GM06990 (cell line): ENCODE measurements at places on chromosomes 16 and 17.

DNA sequence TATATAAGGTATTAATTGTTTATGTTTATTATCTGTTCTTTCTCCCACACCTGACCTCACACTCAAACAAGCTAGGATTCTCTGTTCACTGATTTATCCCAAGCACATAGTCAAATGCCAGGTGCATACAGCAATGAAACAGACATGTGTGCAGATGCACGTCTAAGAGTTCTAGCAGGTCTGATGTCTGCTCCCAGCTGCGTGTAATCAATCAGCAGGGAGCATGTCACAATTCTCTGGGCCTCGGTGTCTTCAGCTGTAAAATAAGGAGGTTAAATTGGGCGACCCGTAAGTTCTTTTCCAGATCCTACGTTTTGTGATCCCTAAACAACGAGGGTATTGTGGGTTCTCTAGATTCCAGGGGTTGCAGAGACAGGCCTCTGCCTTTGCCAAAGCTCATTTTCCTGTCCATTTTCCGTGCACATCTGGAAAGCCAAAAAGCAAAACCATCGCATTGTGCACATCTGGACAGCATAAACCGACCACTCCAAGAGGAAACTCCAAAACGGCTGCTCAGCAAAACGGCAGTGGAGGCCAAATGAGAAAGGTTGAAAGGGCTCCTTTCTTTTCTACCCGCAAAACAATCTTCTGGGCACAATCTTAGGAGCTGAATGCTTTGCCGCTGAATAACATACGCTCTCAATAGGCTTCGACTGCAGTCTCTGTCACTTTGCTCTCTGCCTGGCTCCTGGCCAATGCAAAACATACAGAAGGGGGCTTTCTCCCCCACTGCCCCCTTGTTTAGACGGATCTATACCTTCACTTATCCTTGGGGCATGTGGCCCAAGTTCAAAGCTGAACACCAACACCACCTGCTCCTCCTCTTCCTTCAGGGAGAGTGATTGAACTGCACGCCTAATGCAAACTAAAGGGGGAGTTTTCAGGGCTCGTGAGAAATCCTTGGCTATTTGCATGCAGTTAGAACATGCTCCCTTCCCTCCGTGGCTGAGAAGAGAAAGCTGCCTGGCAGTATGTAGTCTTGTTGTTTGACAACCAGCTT is 426.3 kb downstream of the SLC39A11 start:
- no peak for DNase-seq

DNA sequence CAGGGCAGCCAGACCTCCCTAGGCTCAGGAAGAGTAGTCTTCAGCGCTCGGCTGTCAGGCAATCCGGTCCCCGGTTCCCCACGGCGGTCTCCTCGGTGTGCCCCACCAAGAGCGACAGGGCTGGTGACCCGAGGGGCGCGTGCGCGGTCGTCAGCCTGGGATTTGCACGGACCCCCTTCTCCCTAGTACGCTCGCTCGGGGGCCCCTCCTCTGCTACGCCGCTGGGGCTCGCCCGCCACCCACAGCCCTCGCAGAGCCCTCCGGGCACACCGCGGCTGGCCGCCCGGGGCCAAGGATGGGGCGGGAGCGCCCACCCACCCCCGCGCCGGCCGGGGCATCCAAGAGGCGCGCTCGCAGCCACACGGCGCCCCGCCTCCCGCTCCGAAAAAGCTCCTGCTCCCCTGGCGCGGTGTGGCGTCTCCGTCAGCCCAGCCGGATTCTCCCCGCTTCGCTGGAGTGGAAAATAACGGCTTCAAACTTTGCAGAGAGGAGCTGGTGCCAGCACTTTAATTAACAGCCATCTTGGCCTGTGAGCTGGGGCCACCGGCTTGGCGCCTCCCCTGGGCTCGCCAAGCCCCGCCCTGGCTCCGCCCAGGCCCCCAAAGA is 2.1 kb upstream of the C1QL1 start:
- DNase-seq = peak; percentile 29

DNA sequence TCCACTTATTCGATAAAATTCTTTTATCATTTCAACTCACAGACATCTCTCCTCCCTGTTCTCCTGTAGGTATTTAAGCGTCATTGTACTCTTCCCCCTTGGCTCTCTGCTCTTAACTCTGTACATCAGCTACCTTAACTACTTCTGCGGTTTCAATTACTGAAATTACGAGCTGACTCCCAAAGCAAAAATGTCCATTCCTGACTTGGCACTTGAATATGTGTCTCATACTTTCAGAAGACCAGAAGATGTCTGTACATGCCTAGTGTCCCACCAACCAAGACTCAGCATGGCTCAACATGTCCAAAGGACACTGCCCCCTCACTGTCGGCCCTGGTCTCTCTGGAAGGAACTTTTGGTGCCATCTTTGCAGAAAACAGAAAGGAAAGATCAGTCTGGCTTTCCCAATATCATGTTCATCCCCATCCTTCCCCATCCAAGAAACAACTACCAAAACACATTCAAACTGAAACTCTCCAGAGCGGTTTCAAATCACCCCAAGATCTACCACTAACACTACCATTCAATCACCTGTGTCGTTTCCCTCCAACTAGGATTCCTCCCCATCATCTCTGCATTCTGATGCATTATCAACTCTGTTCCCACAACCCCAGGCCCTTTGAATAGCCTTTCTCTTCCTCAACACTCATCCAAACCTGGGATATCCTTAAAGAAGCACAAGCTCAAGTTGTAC is 74.9 kb downstream of the ZFHX3 start:
- DNase-seq = no peak

GRCh38 chr16:25051406-25052150 is 36.4 kb upstream of the ARHGAP17 start:
- no peak for DNase-seq

- no peak for DNase-seq
These were observed 9.9 kb downstream of the GINS2 start for GRCh38 chr16:85678821-85679220.

GRCh38 chr17:39701012-39701783 is 1.3 kb downstream of the ERBB2 start:
- DNase-seq = no peak

DNA sequence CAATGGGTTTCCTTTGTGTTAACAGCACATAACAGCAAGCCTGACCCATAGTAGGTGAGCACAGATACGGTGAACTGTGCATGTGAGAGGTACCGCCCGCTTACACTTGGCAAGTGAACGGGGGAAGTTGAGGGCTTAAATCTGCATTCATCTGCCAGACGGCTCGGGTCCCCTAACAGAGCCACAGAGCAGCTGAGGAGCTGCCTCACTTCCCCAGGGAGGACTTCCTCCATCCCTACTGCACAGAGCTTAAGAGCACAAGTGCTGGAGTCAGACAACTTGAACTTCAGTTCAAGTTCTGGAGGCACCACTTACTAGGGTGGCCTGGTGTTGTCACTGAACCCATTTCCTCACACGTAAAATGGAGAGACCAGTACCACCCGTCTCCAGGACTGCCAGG is 13.4 kb downstream of the RAB5C start:
- no peak for DNase-seq

DNA sequence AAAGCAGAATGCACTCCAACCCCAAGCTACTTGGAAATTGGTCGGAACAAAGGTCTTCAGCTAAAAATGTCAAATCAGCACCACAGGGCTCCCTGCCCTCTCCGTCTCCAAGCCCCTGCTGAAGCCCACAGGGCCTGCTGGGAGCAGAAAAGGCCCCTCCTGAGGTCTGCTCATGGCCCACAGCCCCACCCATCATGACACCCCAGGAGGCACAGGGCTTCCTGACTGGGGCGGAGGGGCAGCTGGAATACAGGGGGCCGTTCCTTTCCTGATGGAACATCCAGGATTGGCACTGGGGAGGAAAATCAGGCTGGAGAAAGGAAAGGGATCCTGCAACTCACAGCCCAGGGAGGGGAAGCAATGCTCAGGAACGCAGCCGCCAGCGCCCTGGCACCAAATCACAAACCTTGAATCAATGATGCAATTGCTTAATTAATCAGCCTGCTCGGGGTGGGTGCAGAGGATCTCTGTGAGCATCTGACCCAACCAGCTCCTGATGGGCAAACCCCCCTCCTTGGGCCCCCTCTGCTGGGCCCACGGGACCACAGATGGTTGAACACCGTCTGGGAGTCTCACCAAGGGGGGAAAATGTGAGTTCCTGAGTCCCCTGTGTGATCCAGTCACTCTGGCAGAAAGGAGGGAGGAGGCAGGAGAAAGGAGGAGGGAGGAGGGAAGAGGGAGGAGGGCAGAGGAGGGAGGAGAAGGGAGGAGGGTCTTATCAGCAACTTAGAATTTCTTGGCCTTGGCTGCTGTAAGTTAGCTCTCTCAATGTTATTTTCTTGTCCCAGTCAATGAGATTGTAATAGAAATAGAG is 155.5 kb downstream of the ZNF423 start:
- DNase-seq = no peak

DNA sequence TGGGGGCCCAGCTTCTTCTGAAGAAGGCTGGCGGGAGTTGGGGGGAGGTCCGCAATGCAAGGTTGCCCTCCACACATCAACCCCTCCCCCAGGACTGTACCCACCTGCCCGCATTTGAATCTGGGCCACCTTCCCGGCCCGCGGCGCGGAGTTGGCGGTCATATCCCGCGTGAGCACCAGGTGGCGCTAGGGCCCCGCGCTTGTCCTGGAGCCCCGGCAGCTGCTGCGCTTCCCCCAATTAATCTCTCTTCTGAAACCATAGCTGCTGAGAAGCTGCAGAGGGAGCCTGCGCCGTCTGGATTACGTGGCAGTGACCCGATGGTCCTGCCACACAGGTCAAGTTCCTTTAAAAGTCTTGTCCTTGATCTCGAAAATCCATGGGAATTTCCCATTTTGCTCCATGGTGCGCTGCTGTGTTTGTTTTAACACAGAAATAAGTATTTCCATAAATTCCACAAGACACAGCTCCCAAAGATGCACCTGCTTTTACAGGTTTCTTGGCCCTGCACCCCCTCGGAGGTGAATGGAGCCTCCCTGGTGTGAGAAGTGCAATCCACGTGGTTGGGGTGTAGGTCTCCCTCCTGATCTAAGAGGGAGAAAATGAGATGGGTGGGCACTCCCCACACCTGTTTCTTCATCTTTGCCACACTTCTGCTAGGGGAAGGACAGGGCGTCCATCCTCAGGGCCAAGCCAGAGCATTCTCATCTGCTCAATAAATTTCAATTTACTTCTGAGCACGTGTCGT is 22.1 kb downstream of the COX4I1 start:
- DNase-seq = peak; percentile 84

DNA sequence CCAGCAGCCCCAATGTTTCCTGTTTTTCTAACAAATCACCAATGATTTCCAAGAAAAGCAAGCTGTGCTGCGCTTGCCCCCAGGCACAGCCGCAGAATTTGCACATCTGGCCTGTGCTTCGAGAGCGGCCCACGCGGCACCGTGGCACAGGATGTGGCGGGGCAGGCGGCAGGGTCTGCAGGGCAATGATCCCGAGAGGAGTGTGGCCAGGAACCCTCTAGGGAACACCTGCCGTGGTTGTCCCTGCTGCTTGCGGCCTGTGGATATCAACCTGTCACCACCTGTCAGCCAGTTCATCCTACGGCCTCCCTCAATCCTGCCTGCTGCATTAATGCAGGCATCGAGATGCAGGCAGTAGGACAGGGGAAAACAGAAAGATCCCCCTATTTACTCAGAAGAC is 24.0 kb downstream of the PIK3R5 start:
- peak; percentile 85 for DNase-seq

DNA sequence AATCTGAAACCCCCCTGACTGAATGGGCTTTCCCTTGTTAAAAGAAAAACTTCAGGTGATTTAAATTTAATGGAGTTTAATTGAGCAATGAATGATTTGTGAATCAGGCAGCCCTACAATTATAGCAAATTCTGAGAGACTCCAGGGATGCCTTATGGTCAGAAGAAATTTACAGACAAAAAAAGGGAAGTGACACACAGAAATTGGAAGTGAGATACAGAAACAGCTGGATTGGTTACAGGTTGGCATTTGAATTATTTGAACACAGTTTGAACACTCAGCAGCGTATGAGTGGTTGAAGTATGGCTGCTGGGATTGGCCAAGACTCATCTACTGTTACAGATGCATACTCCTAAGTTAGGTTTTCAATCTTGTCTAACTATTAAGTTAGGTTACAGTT is 19.0 kb upstream of the CPHXL start:
- no peak for DNase-seq

DNA sequence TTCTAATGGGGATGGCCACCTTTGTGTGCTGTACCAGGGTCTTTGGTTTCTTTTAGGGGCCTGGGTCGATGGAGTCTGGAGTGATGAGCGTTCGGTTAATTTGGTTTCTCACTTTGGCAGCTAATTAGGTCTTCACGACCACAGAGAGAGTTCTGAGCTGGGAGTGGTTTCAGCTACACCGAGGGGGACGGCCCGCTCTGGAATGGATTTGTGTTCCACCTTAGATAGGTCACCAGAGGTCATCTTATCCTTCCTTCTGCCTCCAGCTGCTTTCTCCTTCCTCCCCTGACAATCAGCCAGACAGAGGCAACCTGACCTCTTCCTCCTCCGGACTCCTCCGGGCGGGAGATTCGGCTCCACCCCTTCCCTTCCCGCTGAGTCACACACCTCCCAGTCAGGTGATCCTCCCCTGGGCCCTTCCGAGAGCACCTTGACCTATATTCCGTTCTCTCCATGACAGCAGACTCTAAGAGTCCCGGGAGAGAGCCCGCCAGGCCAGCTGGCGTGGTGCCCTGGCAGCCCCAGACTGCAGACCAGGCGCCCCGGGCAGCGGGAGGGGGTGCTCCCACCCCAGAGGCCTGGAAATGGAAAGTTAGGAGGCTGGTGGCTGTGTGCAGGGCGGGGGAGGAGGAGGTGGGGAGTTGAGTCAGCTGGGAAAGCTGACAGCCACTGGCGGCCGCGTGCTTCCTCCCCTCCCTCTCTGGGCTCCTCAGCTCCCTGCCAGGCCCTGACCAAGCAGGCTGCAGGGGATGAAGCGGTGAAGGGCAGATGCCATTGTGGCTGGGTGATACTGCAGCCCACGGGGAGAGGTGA is 44.7 kb downstream of the CHD9 start:
- peak; percentile 79 for DNase-seq

GRCh38 chr16:35176449-35176848 is 1717.0 kb downstream of the TP53TG3F start:
- DNase-seq = no peak

DNA sequence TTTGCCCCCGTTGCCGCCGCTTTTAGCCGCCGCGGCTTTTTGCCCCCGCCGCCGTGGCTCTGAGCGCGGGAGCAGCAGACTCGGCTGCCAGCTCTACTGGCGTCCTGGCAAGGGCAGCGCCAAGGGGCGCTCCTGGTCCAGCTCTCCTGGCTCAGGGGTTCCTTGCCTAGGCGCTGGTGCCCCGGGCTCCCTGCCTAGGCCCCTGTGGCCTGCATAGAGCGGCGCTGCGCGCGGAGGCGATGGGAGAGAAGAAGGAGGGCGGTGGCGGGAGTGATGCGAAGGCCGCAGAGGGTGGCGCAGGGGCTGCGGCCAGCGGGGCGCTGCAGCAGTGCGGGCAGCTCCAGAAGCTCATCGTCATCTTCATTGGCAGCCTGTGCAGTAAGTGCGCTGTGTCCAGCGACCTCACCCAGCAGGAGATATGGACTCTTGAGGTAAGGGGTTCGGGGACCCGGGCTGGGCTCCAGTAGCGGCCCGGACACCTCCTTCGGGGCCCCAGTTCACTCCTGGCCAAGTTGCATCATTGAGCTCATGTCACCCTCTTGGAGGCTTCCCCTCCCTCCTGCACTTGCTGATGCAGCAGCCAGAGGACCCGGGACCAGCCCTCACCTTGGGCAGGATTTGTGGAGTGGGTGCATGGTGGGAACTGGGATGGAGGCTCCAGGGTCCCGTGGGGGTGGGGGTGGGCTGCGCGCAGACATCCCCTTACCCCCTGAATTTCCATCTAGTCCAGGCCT is 1344.4 kb downstream of the TP53TG3F start:
- DNase-seq = no peak
